ENCODE measurements at places on chromosomes 16 and 17.

- peak; percentile 94 for DNase-seq
Measured at GRCh38 chr16:23842137-23842600, 6.4 kb downstream of the PRKCB start.

GRCh38 chr17:11074451-11074850 lies 166.6 kb upstream of the SHISA6 start:
- no peak for DNase-seq

DNA sequence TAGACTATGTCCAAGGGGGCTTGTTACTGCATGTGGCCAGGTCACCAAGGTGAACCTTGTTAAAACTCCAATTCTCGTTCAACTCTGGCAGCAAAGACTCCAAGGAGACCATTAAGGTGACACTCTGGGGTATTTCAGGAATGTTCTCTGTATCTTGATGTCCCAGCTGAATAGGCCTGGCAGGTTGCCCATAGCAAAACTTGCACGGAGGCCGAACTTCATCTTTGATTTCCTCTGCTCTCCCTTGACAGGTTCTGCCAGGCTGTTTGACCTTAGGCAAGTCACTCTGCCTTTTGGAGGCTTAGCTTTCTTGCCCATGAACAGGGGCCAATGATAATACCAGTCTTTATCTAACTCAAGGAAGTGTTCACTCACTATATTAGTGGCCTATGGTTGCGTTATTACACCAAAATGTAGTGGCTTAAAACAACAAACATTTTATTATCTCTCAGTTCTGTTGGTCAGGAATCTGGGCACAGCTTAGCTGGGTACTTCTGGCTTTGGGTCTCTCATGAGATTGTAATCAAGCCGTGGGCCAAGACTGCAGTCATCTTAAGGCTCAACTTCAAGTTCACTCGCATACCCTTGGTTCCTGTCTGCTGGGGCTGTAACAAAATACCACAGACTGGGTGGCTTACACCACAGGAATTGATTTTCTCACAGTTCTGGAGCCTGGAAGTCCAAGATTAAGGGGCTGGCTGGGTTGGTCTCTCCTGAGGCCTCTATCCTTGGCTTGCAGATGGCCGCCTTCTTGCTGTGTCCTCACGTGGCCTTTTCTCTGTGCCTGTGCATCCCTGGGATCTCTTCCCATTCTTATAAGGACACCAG lies 168.5 kb downstream of the UTP18 start:
- DNase-seq: no peak

- DNase-seq: no peak
Measured at GRCh38 chr17:34379868-34380267, 16.8 kb upstream of the CCL1 start.

DNA sequence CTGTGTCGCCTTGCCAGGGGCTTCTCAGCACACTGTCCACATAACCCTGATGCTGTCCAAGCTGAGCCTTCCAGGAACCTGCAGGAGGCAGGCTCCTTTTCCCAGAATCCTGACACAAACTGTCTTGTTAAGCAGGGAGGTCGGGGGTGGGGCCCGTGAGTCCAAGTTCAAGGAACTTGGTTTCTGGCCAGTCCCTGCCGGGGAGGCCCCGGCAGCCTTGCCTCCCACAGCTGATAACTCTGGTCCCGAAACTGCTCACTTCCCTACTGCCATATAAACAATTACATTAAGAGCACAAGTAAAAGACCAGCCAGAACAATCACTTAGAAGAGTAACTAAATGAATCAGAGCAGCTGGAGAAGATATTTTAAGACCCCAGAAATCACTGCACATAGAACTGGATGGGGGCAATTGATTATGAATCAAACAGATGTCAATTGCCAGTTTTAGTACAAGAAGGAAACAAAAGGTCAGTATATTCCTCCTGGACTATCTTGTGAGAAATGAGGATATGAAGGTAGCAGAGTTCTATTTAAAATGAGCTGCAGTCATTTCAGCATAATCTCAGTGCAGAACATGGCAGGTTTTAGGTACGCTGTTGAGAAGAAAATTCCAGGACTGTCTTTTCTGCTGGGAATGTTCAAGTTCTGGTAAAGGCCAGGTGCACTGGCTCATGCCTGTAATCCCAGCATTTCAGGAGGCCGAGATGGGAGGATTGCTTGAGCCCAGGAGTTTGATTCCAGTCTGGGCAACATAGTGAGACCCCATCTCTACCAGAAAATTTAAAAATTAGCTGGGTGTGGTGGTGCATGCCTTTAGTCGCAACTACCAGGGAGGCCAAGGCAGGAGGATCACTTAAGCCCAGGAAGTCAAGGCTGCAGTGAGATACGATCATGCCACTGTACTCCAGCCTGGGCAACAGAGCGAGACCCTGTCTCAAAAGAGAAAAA lies 169.8 kb downstream of the PITPNC1 start:
- peak; percentile 86 for DNase-seq

GRCh38 chr17:34596920-34597319 lies 17.5 kb downstream of the TMEM132E start:
- no peak for DNase-seq

DNA sequence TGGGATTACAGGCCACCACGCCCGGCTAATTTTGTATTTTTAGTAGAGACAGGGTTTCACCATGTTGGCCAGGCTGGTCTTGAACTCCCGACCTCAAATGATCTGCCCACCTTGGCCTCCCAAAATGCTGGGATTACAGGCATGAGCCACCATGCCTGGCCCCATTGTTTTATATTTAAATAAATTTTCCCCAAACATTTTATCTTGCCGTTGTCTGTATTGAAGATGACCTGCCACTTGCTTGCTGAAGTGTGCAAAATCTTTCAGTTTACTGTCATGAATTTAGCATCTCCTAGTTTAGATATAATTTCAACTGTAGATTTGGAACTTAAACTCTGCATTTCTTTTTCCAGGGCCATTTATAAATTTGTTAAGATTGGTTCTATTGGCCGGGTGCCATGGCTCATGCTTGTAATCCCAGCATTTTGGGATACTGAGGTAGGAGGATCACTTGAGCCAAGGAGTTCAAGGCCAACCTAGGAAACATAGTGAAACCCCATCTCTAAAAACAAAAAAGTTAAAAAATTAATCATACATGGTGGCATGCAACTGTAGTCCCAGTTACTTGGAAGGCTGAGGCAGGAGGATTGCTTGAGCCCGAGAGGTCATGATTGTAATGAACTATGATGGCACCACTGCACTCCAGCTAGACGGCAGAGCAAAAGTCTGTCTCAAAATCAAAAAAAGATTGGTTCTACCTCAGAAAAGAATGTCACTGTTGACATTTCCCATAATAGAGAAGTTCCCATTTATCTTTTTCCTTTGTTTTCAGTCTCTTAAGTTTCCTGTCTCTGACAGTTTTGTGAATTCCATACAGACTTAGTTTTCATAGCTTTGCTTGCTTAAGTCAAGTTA lies 84.4 kb downstream of the VMP1 start:
- DNase-seq: no peak

DNA sequence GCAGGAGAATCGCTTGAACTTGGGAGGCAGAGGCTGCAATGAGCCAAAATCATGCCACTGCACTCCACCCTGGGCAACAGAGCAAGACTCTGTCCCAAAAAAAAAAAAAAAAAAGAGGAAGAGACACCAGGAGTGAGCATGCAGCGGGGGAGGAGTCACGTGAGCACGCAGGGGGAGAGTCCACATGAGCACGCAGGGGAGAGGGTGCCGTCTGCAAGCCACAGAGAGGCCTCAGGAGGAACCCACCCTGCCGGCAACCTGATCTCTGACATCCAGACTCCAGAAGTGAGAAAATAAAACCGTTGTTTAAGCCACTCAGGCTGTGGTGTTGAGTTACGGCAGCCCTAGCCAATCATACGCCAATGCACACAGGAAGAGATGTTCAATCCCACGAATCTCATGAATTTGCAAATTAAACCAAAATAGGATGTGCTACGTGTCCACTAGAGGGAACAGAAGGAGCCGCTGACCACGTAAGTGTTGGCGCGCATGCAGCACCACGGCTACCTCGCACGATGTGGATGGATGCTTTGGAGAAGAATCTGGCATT lies 42.2 kb downstream of the CCDC57 start:
- DNase-seq: no peak

- no peak for DNase-seq
Measured at GRCh38 chr16:81421536-81421935, 23.1 kb upstream of the CMIP start.

- peak; percentile 96 for DNase-seq
Measured at GRCh38 chr17:27471321-27472269, 15.3 kb downstream of the KSR1 start.

Data from GM12865 (cell line).